ENCODE measurements at places on chromosomes 11 and 22.

- no peak for DNase-seq
Measured at GRCh38 chr22:38865201-38866023, 6.6 kb downstream of the CBX6 start.

DNA sequence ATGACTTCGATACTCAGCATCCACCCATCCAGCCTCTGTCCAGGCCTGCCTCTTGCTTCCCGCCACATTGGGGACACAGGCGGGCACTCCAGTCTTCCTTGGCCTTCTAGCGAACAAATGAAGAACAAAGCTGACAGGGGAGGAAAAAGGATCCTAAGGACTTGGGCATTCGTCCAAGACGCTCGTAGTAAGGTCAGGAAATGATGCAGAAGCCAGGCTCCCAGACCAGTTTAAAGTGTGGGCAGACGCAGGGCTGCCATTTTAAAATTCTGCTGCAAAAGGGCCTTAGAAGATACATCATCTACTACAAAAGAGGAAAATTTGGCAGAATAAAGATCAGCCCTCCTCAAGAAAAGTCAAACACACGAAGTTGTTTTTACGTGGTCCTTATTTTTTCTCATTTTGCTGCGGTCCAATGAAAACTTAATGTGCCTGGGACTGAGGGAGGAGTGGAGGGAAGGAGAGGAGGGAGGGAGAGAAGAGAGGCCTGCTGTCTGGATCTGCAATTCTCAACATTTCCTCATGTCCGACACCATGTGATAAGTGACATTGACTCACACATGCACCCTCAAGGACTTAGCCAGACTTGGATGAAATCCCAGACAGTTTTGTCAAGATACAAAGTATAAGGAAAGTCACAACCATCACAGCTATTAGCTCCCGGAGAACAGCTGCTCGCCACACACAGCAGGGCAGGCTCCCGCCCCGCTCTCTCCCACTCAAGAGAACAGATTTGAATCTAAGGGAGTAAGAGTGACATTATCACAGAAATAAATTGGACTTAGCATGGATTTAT lies 5.7 kb downstream of the DNAL4 start:
- DNase-seq = no peak

GRCh38 chr11:44192462-44193100 lies 97.1 kb downstream of the EXT2 start:
- no peak for DNase-seq

GRCh38 chr22:39928536-39929520 lies 27.9 kb downstream of the GRAP2 start:
- no peak for DNase-seq

DNA sequence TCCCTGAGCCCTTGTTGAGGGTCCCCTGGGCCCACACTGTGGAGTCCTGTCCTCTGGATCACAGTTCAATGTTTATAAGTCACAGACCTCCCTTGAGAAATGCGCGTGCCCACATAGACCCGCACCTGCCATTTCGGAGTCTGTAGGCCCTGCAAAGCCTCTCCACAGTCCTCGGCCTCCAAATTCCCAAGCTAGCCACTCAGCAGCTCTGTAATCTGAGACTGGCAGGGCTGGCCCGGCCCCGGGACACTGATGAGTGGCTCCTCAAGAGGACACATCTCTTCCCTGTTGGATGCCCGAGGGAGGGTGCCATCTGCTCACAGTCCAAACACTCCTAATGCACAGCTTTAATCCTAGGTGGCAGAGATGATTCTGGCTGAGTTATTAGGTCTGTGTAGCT lies 39.1 kb downstream of the B3GAT1 start:
- DNase-seq = no peak

- DNase-seq = no peak
Measured at GRCh38 chr11:65430406-65431217, 8.0 kb downstream of the NEAT1 start.

DNA sequence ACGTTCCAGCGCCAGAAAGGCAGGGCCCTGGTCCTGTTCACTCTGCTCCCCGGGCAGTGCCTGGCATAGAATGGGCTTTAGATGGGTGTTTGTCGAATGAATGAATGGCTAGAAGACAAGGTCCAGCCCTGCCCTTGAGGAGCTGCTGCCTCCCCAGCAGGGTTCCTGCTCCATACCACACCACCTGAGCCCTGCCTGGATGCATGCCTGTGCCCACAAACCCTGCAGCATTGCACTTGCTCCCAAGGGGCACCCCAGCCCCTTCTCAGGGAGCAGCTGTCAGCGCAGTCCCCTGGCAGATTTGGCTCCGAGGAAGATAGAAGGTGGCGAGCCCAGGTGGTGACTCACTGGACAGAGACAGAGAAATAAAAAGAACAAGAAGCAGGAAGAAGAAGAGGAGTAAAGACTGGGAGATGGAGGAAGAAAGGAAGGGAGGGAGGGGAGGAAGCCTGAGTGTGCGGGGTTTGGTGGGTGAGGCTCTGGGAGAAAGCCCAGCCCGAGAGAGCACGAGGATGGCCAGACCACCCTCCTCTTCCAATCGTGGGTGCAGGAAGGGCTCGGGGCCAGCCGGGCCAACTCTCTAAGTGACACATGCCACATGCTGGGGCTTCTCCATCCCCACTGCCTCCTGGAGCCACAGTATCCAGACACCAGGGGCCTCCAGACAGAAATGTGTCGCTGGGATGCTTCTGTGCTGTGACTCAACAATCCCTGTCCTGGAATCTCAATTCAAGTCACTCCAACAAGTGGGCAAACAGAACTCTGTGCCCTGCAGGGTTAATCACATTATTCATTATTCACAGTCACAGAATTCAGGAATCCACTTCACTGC lies 1474.3 kb downstream of the BRD1 start:
- DNase-seq = no peak

DNA sequence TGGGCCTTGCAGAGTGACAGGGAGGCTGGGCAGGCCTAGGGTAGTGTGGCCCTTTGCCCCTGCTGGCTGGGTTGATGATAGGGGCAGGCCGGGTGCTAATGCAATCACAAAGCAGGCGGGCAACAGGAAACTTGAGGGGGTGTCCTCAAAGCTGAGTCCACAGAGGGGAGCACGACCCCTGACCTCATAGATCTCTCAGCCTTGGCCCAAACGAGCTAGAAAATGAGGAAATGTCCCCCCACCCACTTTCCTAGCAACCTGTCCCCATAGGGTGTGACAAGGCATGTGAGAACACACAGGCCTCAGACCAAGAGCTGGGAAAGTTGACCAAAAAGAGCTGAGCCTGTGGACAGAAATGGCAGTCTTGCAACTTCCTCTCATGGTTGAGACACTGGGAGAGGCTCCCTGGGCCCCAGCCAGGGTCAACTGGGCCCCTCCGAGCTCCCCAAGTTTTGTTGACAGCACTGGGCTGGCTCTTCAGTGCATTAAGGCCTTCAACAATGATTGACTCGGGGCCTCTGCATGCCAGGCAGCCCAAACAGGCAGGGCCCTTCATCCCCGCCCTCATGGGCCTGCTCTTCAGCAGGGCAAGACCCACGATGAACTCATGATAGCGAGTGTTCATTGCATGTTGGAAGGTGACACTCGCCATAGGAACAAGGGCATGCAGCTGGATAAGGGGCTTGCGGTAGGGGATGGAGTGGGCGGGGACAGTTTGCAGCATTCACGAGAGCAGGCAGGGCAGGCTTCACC lies 9.8 kb upstream of the SPI1 start:
- no peak for DNase-seq

- no peak for DNase-seq
Measured at GRCh38 chr11:12237381-12237784, 127.0 kb downstream of the MICAL2 start.

- peak; percentile 74 for DNase-seq
Measured at GRCh38 chr22:49632199-49633009, 195.3 kb downstream of the BRD1 start.

GRCh38 chr22:45124176-45124847 lies 39.4 kb upstream of the NUP50 start:
- DNase-seq = no peak

DNA sequence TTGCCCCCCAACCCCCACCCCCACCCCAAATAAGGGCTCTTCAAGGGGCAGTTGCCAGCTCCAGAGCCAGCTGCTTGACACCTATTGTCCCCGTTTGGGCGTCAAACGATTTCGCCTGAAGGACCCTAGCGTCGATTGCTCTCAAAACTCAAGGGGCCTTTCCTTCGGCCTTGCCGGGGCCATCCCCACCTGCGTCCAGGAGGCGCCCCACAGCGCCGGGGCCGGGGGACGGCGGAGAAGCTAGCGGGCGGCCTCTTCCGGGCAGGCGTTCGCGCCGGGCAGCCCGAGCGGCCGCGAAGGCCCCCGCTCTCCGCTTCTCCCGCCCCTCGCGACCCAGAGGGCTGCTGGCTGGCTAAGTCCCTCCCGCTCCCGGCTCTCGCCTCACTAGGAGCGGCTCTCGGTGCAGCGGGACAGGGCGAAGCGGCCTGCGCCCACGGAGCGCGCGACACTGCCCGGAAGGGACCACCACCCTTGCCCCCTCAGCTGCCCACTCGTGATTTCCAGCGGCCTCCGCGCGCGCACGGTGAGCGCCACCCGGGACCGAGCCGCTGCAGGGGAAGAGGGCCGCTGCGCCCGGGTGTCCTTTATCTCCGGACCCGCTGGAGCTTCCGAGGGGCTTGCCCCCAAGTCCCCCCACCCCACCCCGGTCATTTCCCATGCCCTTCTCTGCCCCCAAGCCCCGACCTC lies at the start of gene CAPRIN1:
Gene CAPRIN1 (plus strand): TSS at position 383 of the 687 bp plus-strand sequence. CDS start 690 bp downstream, outside the sequence.
- peak; percentile 68 for DNase-seq

GRCh38 chr22:17825876-17826550 lies 51.7 kb upstream of the BID start:
- no peak for DNase-seq

DNA sequence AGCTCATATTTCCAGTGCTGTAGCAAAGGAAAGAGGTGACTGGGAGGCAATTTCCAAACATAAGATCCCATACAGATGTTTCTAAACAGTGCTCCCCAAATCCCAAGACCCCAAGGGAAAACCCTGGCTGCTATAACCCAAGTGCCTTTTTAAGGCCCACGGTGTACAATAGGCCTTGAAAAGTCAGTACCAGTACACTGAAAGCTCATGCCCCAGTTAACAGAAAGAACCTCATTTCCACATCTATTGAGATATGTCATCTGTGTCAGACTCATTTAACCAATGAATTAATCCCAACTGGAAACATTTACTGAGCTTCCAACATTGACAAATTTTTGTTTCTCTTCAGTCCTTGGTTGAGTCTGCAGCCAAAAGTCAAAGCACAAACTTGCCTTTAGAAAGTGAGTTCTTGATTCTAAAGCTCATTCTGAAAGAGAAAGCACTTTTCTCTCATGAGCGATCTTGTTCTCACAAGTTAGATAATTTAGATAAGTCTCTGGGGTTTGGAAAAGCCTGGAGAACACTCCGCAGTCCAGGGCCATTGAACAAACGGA lies 239.8 kb upstream of the ARHGAP20 start:
- DNase-seq = no peak

DNA sequence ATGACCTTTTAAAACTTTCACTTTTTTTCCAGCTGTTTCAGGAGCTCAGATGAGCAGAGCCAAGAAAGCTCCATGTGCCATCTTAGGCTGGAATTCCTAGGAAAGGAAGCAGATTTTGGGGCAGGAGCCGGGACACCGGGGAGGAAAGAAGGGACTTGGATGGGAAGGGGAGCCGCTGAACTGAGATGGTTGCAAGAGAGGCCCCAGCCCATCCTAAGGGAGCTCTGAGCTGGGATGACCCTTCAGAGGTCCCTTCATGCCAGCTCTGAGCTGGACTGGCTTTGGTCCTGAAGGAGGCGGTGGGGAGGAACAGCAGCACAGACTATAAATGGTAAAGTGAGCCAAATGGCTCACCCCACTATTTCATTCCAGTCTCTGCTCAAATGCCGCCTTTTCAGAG lies 55.2 kb upstream of the SLC22A12 start:
- DNase-seq = no peak

- no peak for DNase-seq
Measured at GRCh38 chr11:75508051-75508561, 17.6 kb downstream of the GDPD5 start.

DNA sequence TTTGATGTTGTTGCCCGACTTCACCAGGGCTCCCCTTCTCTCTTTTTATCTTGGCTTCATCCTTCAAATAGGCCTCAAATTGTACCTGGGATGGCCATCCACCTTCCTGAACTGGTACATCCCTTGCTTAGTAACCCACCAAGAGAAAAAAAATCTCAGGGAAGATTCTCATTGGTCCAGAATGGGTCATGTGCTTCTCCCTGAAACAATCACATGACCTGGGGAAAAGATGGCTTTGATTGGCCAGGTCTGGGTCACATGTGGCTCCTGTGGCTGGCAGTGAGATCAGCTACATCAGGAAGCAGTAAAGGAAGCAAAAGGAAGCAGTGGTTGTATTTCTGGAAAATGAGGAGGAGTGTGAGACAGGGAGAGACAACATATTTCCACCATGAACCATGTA lies 540.2 kb downstream of the MIAT start:
- DNase-seq = no peak

DNA sequence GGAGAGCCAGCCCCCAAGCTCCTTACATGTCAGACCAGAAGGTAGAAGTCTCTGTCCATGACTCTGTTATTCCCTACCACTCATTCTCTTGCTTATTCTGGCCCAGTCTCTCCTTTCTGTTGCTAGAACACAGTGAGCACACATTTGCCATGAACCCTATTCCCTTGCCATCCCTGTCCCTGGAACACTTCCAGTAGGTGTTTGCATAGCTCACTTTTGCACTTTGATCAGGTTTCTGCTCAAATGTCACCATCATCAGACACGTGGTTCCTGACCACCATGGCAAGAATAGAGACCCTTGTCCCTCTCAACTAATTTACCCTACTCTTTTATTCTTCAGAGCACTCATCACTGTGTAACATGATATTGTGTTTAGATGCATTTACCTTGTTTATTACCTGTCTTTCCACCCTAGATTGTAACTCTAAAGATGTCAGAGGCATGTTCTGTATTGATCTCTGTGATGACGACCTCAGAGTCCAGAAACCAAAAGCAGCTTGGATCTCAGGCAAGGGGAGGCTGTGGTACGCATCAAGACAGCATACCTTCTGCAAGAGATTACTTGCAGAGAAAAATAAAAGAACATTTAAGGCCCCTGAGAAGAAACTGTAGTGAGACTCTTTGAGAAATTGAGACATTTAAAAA lies 606.4 kb downstream of the OPCML start:
- DNase-seq = no peak

- no peak for DNase-seq
Measured at GRCh38 chr11:10017911-10018310, 276.1 kb downstream of the SBF2 start.

Data from D721Med (cell line).